ENCODE measurements at places on chromosomes 4 and X.

DNA sequence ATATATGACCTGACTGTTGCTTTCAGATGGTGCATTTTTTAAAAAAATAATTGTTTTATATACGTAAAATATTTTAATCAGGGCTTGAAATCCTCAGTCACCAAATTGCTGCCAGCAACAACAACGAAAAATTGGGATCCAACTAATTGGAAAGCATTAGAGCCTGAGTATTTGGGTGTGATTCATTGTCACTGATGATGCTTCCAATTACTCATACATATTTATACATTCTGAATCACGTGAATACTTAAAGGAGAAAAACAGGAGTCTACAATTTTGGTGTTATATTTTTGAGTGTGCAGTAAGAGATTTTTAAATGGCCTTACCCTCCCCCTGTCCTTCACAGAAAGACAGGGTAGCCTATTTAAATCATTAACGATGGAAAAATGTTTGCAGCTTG, 765.6 kb upstream of the TENM3 start:
- DNase-seq, result no peak

DNA sequence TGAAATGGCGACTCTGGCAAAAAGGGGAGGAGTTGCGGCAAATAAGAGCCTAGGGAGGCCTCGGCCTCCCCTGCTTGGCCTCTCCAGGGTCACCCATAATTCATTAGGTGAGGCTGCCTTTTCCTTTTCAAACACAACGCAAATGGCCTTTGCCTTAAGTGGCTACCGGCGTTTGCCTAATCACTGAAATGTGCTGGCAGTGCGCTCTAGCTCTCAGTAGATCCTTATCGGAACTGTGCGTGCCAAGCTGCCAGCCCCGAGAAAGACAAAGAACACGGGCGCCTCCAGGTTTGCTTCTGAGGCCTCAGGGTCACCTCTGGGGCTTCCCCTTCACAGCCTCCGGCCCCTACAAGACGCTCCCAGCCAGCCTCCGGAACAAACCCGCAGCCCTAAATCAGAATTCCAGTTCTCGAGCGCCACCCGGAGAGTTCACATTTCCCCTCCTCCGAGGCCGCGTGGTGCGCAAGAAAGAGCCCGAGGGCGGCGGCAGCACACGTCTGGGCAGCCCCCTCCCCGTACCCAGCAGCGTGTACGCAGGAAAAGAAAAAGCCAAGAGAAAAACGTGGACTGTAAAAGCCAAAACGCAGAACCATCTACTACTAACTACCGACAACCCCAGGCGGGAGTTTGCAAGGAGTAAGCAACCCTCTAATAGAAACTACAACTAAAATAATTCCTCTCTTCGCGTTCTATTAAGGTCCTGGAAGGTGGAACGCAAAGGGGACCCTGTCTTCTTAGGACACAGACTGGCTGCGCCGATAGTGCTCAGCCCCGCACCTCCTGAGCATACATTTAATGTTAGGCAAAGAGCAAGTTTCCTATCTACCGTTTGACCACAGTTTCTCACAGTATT, 76.5 kb upstream of the BCOR start:
- DNase-seq, result no peak

GRCh38 chr4:176291748-176292147, 22.7 kb upstream of the ASB5 start:
- DNase-seq, result no peak

GRCh38 chr4:77120886-77121508, 36.0 kb upstream of the CCNG2 start:
- DNase-seq, result peak; percentile 6

DNA sequence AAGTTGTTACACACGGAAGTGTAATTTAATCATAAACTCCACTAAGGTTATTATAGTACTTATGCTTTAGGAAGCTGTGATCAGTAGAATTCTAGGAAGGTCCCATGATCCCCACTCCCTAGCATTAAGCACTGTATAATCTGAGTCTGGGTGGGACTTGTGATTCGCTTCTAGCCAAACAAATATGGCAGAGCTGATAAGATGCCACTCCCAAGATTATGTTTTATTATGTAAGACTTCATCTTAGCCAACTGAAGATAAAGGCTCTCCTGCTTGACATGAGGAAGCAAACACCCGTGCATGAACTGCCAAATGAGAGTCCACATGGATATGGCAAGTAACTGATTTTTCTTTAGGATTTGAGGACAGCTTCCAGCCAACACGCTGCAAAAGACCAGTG, 186.4 kb upstream of the NDST3 start:
- no peak for DNase-seq

GRCh38 chrX:150483356-150483985, 85.0 kb upstream of the MTM1 start:
- no peak for DNase-seq

DNA sequence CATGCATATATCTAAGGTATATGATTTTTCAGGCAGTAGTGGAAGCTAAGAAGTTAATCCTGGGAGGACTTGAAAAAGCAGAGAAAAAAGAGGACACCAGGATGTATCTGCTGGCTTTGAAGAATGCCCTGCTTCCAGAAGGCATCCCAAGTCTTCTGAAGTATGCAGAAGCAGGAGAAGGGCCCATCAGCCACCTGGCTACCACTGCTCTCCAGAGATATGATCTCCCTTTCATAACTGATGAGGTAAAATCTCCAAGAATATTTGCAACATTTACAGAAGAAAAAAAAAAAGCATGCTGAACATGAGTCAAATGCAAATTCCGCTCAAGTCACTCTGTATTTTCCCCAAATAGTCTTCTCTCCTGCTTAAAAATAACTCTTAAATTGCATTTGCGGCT, 32.1 kb downstream of the MTTP start:
- DNase-seq, result no peak

- DNase-seq, result no peak
These were observed 18.7 kb upstream of the FMR1NB start for GRCh38 chrX:147962476-147962875.
